ENCODE measurements at places on chromosomes 3 and 15. TPM values are rescaled to one million over a fixed set of nuclear protein-coding genes. Genes with fewer than 3 reads are reported as not detected.
A peak's percentile ranks its signal among the peaks of the same experiment; 100 is the strongest.

EFCC1 gene
- 0.28 TPM for total RNA-seq

PP2D1 gene
- total RNA-seq = not detected

SGO1 gene
- 27.2 TPM for total RNA-seq

CEMIP gene
- 0.07 TPM for total RNA-seq

KNSTRN gene
- total RNA-seq = 74.7 TPM

ELP6 gene
- total RNA-seq = 42.0 TPM

ISLR gene
- total RNA-seq = not detected

GRCh38 chr15:72184165-72184811, 13.3 kb downstream of the GRAMD2A start:
- H3K36me3 ChIP-seq = no peaks in the 10 kb centered on the region
- H3K4me3 ChIP-seq = no peak overlapping the region
- H3K4me1 ChIP-seq = no peaks in the 10 kb centered on the region

- DNase-seq = no peak
- no peak overlapping the region for H3K4me3 ChIP-seq
- H3K27me3 ChIP-seq = no peaks in the 10 kb centered on the region
Measured at GRCh38 chr15:43749690-43750345, 3.6 kb downstream of the PDIA3 start.

GRCh38 chr3:2837239-2837638, 272.9 kb downstream of the IL5RA start:
- no peaks in the 10 kb centered on the region for H3K27me3 ChIP-seq
- no peaks in the 10 kb centered on the region for H3K4me1 ChIP-seq
- H3K27ac ChIP-seq = no peak overlapping the region
- no peaks in the 10 kb centered on the region for H3K36me3 ChIP-seq

DNA sequence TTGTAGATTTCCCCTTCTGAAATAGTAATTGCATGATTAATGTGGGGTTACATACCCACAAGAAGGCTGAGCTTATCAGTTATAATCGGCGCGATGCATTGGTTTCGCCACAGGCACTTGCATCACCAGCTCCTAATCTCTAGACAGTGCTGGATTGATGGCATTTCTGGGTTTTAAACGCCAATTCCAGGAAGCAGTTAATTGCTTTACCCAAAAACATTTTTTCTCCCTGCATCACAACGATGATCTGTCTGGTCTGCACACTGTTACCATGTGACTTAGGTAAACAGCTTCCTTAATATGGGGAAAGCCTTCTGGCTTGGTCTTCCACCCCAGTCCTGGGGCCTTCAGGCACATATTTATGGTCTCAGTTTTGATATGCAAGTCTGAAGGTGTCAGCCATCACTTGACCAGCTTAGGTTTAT, 70.0 kb upstream of the HEG1 start:
- DNase-seq = no peak
- no peak overlapping the region for H3K4me3 ChIP-seq
- H3K27me3 ChIP-seq = no peaks in the 10 kb centered on the region
- no peaks in the 10 kb centered on the region for H3K36me3 ChIP-seq

GRCh38 chr15:66863390-66864085, 161.5 kb downstream of the SMAD6 start:
- DNase-seq = no peak

- H3K36me3 ChIP-seq = no peaks in the 10 kb centered on the region
- no peak overlapping the region for H3K4me3 ChIP-seq
- DNase-seq = no peak
- no peak overlapping the region for H3K27ac ChIP-seq
Measured at GRCh38 chr3:17753632-17753992, 11.2 kb upstream of the TBC1D5 start.

DNA sequence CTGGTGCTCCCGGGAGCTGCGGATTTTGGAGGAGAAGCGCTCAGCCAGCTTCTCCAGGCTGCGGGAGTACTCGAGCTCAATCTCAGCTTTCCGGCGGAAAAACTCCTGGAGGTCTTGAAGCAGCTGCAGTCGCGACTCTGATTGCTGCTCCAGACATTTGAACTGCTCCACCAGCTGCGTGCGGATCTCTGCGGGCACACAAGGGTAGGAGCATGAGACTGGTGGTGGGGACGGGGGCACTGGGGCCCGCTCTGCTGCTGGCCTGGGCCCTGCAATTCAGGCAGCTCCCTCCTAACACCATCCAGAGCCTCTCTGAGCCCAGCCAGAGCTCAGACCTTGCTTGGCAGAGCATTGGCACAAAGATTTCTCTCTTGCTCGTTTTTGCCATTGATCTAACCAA, 124.7 kb downstream of the SRGAP3 start:
- H3K27ac ChIP-seq = no peak overlapping the region
- H3K4me1 ChIP-seq = no peaks in the 10 kb centered on the region
- H3K36me3 ChIP-seq = no peaks in the 10 kb centered on the region
- DNase-seq = no peak
- H3K4me3 ChIP-seq = no peak overlapping the region
- no peaks in the 10 kb centered on the region for H3K27me3 ChIP-seq

DNA sequence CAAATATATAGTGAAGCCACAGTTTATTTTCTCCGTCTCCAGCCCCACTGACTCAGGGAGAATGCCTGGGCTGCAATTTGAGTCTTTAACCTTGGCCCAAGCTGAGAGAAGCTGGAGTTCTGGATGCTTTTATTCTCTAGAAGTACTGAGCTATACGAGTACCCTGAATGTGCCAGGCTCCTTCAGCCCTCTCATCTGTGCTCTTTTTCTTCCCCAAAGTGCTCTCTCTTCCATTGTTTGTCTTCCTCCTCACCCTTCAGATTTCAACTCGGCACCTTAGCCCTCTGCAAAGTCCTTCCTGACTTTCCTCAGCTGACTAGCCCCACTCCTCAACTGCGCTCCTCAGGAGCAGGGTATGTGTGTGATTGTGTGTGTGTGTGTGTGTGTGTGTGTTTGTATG, 75.6 kb upstream of the AGBL1 start:
- no peaks in the 10 kb centered on the region for H3K4me1 ChIP-seq
- H3K4me3 ChIP-seq = no peak overlapping the region
- no peaks in the 10 kb centered on the region for H3K36me3 ChIP-seq
- no peaks in the 10 kb centered on the region for H3K27me3 ChIP-seq

- no peak overlapping the region for H3K27ac ChIP-seq
- DNase-seq = no peak
- H3K4me3 ChIP-seq = no peak overlapping the region
- H3K36me3 ChIP-seq = no peaks in the 10 kb centered on the region
Measured at GRCh38 chr3:186311441-186311840, 50.6 kb downstream of the DGKG start.

DNA sequence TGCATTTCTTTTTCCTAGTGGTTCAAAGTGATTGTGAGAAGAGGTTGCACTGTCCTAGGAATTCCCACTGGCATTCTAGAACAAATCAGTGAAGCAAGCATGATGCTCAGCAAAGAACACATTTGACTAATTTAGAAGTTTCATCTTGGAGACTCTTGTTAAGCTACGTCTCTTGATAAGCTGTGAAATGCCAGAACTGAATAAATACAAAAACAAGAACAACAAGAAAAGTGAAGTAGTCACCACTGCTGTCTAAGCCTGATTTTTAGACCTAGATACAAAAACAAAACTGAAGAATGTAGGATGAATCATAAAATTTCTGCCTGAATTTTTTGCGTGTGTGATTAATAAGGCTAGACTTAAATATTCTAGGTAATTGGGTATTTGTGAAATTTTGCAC, 1162.4 kb downstream of the TUSC7 start:
- no peak overlapping the region for H3K27ac ChIP-seq
- H3K4me3 ChIP-seq = no peak overlapping the region

DNA sequence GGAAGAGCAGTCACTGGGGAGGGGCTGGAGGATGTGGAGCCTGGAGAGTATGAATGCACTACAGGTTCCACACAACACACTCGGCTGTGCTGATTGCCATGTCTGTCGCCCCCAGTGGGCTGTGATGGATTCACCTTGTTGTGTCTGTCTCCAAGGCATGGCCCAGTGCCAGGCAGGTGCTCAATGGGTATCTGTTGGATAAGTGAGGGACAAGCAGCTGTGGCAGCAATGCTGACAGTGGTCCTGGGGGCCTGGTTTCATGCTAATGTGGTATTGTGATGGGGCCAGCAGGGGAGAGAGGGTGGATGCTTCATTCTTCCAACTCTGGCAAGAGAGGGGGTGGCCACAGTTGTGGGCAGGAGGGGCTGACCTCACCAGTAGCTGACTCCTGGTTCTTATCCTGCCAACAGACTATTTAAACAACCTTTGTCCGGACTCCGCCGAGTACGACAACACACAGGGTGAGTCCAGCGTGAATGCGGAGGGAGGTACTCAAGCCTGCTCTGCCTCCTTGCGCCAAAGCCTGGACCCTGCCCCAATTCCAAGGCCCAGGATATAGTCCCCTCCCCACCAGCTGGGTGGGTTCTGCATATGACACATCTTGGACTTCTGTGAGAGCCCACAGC, 47.3 kb upstream of the NR2C2 start:
- H3K36me3 ChIP-seq = no peaks in the 10 kb centered on the region
- H3K4me1 ChIP-seq = no peaks in the 10 kb centered on the region
- H3K27me3 ChIP-seq = no peaks in the 10 kb centered on the region
- no peak overlapping the region for H3K4me3 ChIP-seq

- no peak overlapping the region for H3K4me3 ChIP-seq
- H3K4me1 ChIP-seq = no peaks in the 10 kb centered on the region
- H3K36me3 ChIP-seq = peaks cover 22% of the 10 kb centered on the region
Measured at GRCh38 chr15:25062551-25063430, 108.0 kb downstream of the SNRPN start.

GRCh38 chr3:149327156-149327555, 6.3 kb downstream of the TM4SF18 start:
- H3K27me3 ChIP-seq = no peaks in the 10 kb centered on the region
- H3K4me3 ChIP-seq = no peak overlapping the region
- DNase-seq = no peak
- H3K36me3 ChIP-seq = no peaks in the 10 kb centered on the region
- H3K4me1 ChIP-seq = no peaks in the 10 kb centered on the region

DNA sequence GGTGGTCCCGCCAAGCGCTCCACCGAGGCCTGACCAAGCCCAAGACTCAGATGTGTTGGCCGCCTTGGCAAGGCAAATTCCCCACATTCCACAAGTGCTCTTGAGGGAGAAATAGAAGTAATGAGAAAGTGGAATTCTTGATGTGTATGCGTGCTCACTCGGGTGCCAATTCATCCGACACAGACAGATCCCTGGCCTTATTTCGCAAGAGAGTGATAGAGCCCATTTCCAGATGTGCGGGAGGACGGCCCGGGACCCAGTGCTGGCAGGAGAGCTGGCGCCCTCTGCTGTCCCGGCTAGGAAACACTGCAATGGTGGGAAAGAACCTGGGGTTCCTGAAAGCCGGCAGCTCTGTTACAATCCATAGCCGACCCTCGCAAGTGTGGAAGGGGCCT, 76.0 kb downstream of the HMG20A start:
- H3K4me3 ChIP-seq = no peak overlapping the region
- H3K4me1 ChIP-seq = no peaks in the 10 kb centered on the region
- H3K27ac ChIP-seq = no peak overlapping the region
- H3K27me3 ChIP-seq = no peaks in the 10 kb centered on the region
- no peaks in the 10 kb centered on the region for H3K36me3 ChIP-seq
- DNase-seq = peak; percentile 79

DNA sequence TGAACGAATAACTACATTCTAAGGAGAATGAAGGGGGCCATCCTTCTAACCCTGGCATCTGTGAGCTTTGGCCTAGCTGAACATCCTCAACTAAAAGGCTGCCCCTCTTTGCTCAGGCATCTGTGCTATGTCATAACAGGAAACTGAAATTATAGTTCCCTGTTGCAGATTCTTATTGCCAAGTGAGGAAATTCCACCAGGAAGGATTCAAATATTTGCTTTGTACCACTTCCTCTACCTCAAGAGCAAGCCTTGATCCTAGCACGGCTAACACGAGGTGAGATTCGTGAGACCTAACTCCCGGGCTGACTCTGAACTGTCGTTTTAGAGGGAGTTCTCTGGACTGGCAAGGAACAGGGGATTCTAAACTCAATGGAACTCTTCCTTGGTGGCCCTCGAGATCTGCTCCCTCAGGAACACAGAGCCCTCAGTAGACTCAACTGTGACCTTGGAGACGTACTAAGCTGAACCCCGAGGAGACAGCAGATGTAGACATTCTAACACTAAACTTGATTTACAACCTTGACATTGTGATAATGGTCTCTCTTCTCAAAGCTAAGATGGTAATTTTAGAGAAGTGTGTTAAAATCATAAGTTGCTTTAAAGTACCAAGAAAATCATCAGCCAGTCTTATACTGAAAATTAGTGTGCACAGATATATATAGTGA, 4.2 kb downstream of the SPG21 start:
- H3K27me3 ChIP-seq = no peaks in the 10 kb centered on the region
- DNase-seq = no peak
- H3K4me3 ChIP-seq = no peak overlapping the region

GRCh38 chr3:66454464-66454859, 46.4 kb downstream of the LRIG1 start:
- no peak overlapping the region for H3K27ac ChIP-seq
- peaks cover 1% of the 10 kb centered on the region for H3K36me3 ChIP-seq
- no peak for DNase-seq
- no peaks in the 10 kb centered on the region for H3K27me3 ChIP-seq
- no peaks in the 10 kb centered on the region for H3K4me1 ChIP-seq

DNA sequence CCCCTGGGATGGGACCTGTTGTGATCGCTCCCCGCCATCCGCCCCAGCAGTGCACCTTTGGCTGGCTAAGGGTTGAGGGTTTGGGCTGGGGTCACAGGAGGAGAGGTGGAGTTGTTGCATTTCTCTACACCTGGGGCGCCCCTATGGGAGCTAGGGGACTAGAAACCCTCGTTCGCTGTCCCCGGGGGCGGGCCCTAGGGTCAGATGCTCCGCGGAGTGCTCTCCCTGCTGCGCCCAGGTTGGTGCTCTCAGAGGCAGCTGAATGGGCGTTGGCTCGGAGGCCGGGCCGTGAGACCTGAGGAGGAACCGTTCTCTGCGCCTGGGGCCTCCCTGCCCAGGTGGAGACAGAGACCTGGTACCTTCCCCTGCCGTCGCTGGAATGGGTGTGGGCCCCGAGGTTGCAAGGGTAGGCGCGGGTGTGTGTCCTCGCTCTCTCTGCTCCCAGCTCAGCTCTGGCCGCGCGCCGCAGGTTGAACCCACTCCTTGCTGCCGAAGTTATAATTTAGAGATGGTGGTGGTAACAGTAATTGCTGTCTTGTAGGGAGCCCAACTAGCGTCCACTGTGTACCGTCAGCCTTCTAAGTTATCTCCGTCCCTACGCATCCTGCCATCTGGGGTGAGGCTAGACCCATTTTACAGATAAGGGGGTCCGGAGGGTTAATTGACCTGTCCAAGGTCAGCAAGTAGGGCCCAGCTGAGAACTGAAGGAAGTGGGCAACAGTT, 965 bp downstream of the FLNB start:
- peaks cover 64% of the 10 kb centered on the region for H3K4me1 ChIP-seq
- H3K4me3 ChIP-seq = peak overlapping the region; percentile 100
- peaks cover 2% of the 10 kb centered on the region for H3K36me3 ChIP-seq
- no peaks in the 10 kb centered on the region for H3K27me3 ChIP-seq
- H3K27ac ChIP-seq = peak overlapping the region; percentile 63

Measured in Caco-2 (cell line).